ENCODE measurements at places on chromosomes 4 and X. TPM values are rescaled to one million over a fixed set of nuclear protein-coding genes. Genes with fewer than 3 reads are reported as not detected.

The RTL9 gene
- total RNA-seq = 0.14 TPM

The TSPAN6 gene
- 0.43 TPM for total RNA-seq

The MAGEC1 gene
- not detected for total RNA-seq

The CT45A10 gene
- not detected for total RNA-seq

- peak overlapping the region; percentile 20 for H3K27ac ChIP-seq
- H3K4me1 ChIP-seq = peaks cover 47% of the 10 kb centered on the region
- H3K36me3 ChIP-seq = peaks cover 7% of the 10 kb centered on the region
- H3K4me3 ChIP-seq = peak overlapping the region; percentile 3
- no peak for DNase-seq
- peaks cover 6% of the 10 kb centered on the region for H3K27me3 ChIP-seq
These were observed 178.7 kb upstream of the RBPJ start for GRCh38 chr4:26141911-26142638.

GRCh38 chr4:100935090-100935489 lies 412.2 kb downstream of the PPP3CA start:
- H3K27ac ChIP-seq = no peak overlapping the region
- peaks cover 5% of the 10 kb centered on the region for H3K4me1 ChIP-seq
- H3K36me3 ChIP-seq = no peaks in the 10 kb centered on the region
- H3K27me3 ChIP-seq = peaks cover 32% of the 10 kb centered on the region
- DNase-seq = no peak
- H3K4me3 ChIP-seq = no peak overlapping the region

- peaks cover 40% of the 10 kb centered on the region for H3K27me3 ChIP-seq
- H3K4me1 ChIP-seq = no peaks in the 10 kb centered on the region
- H3K27ac ChIP-seq = no peak overlapping the region
- H3K4me3 ChIP-seq = no peak overlapping the region
- no peak for DNase-seq
These were observed 671.4 kb downstream of the ZNF674 start for GRCh38 chrX:45873781-45874180.

GRCh38 chr4:107814758-107815157 lies 10.0 kb upstream of the SGMS2 start:
- no peak overlapping the region for H3K27ac ChIP-seq
- no peaks in the 10 kb centered on the region for H3K4me1 ChIP-seq
- H3K27me3 ChIP-seq = peaks cover under 1% of the 10 kb centered on the region
- DNase-seq = no peak
- H3K4me3 ChIP-seq = no peak overlapping the region

DNA sequence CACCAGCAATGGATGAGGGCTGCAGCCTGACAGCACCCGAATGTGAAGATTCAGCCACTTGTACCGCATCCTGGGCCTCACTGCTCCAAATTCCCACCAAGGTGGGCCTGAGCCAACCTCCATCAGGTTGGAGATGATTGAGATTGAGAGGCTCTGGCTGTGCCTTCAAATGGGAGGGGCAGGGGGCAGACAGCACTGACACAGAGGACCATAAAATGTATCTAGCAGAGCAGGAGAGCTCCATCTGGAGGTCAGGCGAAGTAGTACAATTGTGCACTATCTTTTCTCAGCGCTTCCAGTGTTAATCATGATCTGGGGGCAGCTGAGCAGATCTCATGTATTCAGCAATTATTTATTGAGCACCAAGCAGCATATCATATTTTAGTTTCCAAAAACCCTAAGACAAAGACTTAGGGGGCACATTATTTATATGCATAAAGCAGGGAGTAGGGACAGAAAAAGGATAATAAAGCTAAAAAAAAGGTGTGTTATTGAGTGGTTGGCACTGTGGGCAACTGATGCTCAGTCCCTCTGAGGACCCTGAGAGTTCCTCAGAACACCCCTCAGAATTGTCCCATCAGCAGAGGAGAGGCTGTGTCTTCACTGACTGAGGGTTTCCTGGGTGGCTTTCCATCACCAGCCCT lies 31.6 kb upstream of the C1QTNF7 start:
- DNase-seq = peak; percentile 66
- no peaks in the 10 kb centered on the region for H3K27me3 ChIP-seq
- peaks cover 20% of the 10 kb centered on the region for H3K4me1 ChIP-seq
- H3K27ac ChIP-seq = no peak overlapping the region

DNA sequence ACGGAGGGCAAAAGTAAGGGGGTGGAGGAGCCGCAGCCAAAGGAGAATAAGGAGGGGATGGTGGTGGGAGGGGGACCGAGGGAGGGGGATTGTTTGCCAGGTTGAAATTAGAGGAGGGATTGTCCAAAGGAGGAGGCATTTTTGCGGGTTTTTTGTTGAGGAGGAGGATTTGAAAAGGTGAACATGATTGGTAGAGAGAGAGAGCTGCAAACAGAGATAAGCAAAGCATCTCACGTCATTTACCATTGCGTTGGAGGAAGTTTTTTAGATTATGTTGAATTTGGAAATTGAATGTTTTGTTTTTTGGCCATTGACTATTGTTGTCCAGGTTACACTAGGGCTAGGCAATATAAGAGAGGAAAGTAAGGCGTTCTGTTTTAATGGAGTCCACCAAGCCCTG lies 54.5 kb upstream of the ABCB7 start:
- no peaks in the 10 kb centered on the region for H3K36me3 ChIP-seq
- H3K4me3 ChIP-seq = no peak overlapping the region

DNA sequence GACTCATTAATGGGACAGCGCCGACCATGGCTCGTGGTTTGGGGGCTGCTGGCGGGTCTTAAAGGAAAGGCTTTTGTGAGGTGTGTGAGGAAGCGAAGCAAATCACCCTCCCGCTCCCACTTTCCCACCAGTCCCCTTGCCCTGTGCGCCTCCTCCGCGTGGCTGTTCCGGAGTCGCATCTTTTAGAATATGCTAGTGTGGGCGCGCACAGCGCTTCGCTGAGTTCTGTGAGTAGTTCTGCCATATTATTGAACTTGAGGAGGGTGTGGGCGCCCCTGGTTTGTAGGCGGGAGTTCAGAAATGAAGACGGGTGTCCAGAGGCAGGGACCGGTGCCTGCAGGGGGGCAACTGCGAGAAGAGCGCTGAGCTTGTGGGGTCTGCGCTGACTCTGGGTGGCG lies 49.1 kb downstream of the ZNF141 start:
- peaks cover 31% of the 10 kb centered on the region for H3K36me3 ChIP-seq
- no peak for DNase-seq
- peak overlapping the region; percentile 30 for H3K27ac ChIP-seq
- peaks cover 5% of the 10 kb centered on the region for H3K4me1 ChIP-seq

DNA sequence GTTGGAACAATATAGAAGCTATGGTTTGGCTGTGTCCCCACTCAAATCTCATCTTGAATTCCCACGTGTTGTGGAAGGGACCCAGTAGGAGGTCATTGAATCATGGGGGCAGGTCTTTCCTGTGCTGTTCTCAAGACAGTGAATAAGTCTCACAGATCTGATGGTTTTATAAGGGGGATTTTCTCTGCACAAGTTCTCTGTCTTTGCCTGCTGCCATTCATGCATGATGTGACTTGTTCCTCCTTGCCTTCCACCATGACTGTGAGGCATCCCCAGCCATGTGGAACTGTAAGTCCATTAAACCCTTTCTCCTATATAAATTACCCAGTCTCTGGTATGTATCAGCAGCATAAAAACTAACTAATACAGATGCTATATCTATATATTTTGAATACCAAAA lies 135.2 kb upstream of the EDNRA start:
- H3K4me1 ChIP-seq = no peaks in the 10 kb centered on the region
- no peaks in the 10 kb centered on the region for H3K36me3 ChIP-seq
- H3K27me3 ChIP-seq = no peaks in the 10 kb centered on the region
- H3K4me3 ChIP-seq = no peak overlapping the region
- no peak overlapping the region for H3K27ac ChIP-seq
- DNase-seq = no peak

DNA sequence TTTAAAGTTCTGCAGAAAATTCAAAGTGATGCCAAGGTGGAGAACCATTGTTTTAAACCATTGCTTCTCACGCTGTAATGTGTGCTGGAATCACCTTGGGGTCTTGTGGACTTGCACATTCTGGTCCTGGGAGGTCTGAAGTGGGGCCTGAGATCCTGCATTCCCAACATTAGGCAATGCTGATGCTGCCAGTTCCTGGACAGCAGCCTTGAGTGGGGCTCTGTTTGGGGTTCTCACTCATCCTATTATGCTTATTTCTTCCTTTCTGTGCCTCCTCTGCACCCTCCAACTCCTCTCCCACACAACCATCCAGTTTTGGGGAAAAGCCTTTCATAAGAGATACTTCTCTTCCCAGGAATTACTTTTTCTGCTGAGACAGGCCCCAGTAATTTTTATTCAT lies 44.2 kb upstream of the RASSF6 start:
- no peak overlapping the region for H3K4me3 ChIP-seq
- no peaks in the 10 kb centered on the region for H3K36me3 ChIP-seq
- no peak overlapping the region for H3K27ac ChIP-seq
- no peak for DNase-seq

- H3K4me3 ChIP-seq = no peak overlapping the region
- peaks cover 3% of the 10 kb centered on the region for H3K36me3 ChIP-seq
- no peak for DNase-seq
- H3K27ac ChIP-seq = no peak overlapping the region
These were observed 230.6 kb downstream of the PTTG2 start for GRCh38 chr4:38190717-38191178.

DNA sequence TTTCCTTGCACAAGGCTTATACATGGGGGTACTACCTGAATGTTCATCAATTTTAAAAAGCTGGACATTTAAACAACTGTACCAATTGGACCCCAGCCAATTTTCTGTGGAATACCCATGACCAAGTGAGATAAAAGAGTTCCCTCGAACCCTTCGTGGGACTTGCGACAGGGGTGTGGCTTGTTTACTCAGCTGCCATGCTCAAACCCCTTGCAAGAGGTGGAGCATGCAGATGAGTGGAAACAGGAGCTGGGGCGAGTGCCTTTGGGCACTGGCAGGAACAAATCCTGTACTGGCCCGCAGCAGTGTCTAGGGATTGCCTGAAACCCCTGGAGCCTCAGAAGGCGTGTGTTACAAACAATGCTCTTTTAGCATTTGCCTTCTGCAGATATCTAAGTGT lies 144.2 kb downstream of the PDHA2 start:
- no peak overlapping the region for H3K27ac ChIP-seq
- H3K36me3 ChIP-seq = no peaks in the 10 kb centered on the region
- no peaks in the 10 kb centered on the region for H3K4me1 ChIP-seq
- DNase-seq = no peak
